ENCODE measurements at places on chromosomes 5 and 9. TPM values are rescaled to one million over a fixed set of nuclear protein-coding genes. Genes with fewer than 3 reads are reported as not detected.

CDC20B gene
- total RNA-seq = not detected

GPR150 gene
- 0.94 TPM for total RNA-seq

GRCh38 chr5:118434522-118434921, 553.8 kb downstream of the DTWD2 start:
- H3K36me3 ChIP-seq = no peaks in the 10 kb centered on the region
- no peaks in the 10 kb centered on the region for H3K27me3 ChIP-seq
- no peak for DNase-seq
- no peak overlapping the region for H3K27ac ChIP-seq
- no peak overlapping the region for H3K4me3 ChIP-seq

- peaks cover 32% of the 10 kb centered on the region for H3K4me1 ChIP-seq
- peak overlapping the region; percentile 72 for H3K27ac ChIP-seq
- no peak overlapping the region for H3K4me3 ChIP-seq
- DNase-seq = no peak
Observed at GRCh38 chr5:149563466-149563865, 12.2 kb upstream of the CSNK1A1 start.

DNA sequence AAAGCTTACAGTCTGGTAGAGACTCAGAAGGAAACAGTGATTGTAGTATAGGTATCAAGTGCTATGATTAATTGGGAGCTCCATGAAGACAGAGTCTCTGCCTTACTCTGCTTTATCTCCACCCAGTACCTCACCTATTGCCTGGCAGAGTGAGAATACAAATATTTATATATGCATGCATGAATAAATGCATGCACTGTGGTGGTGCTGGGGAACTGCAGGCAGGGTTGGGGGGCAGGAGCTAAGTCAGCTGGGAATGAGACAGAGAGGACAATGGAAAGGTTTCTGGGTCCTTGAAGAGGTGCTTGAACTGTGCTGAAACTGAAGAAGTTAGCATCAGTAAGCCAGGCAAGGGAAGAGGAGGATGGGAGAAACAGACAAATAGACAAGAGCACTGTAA, 80.8 kb upstream of the PPP2R2B start:
- no peak overlapping the region for H3K27ac ChIP-seq
- H3K4me3 ChIP-seq = no peak overlapping the region
- H3K27me3 ChIP-seq = no peaks in the 10 kb centered on the region
- no peaks in the 10 kb centered on the region for H3K4me1 ChIP-seq
- DNase-seq = no peak

DNA sequence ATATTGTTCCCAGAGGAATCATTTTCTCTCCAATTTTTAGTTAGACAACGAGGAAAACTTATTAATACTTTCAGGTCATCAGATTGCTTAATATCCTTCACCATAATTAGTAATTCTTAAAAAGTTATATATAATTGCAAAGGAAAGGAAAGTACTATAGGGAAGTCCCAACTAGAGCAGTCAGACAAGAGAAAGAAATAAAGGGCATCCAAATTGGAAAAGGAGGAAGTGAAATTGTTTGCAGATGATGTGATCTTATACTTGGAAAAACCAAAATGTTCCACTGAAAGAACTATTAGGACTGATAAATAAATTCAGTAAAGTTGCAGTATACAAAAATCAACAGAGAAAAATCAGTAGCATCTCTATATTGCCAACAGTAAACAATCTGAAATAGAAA, 223.5 kb upstream of the MEF2C start:
- no peaks in the 10 kb centered on the region for H3K27me3 ChIP-seq
- no peak overlapping the region for H3K4me3 ChIP-seq
- no peaks in the 10 kb centered on the region for H3K4me1 ChIP-seq
- DNase-seq = no peak

- peaks cover 2% of the 10 kb centered on the region for H3K36me3 ChIP-seq
- H3K4me1 ChIP-seq = no peaks in the 10 kb centered on the region
- no peak overlapping the region for H3K27ac ChIP-seq
- no peak overlapping the region for H3K4me3 ChIP-seq
- H3K27me3 ChIP-seq = peaks cover 3% of the 10 kb centered on the region
Observed at GRCh38 chr5:68047035-68047434, 168.5 kb upstream of the PIK3R1 start.

Measured in activated naive CD4-positive, alpha-beta T cell treated with anti-CD3 and anti-CD28 coated beads for 36 hours (primary cell).